ENCODE measurements at places on chromosomes 6 and 20.
A peak's percentile ranks its signal among the peaks of the same experiment; 100 is the strongest.

GRCh38 chr20:10115021-10115420, 80.2 kb downstream of the ANKEF1 start:
- DNase-seq: no peak

DNA sequence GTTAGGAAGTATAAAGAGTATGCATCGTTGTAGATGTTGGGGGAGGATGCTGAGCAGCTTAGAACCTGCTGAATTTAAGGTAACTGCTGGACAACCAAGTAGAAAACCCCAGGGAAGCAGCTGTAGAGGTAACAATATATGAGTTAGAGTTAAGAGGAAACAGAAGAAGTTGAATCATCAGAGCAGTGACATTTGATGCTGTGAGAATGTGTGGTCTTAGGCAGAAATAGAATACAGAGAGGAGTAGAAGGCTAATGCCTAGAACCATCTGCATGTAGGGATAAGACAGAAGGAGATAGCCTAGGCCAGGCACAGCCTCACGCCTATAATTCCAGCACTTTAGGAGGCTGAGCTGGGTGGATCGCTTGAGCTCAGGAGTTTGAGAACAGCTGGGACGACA, 22.6 kb upstream of the DYNLRB1 start:
- no peak for DNase-seq

GRCh38 chr20:43384101-43384940, 73.4 kb upstream of the SRSF6 start:
- DNase-seq: no peak

- DNase-seq: no peak
Measured at GRCh38 chr6:88445188-88445965, 279.2 kb upstream of the CNR1 start.

- no peak for DNase-seq
Measured at GRCh38 chr6:84304881-84305280, 77.4 kb upstream of the CEP162 start.

GRCh38 chr20:33169176-33169794, 1.3 kb downstream of the BPIFA2 start:
- no peak for DNase-seq

- DNase-seq: no peak
Measured at GRCh38 chr6:17930321-17930993, 57.0 kb downstream of the KIF13A start.

GRCh38 chr6:18387061-18387721, at the start of gene RNF144B:
Gene RNF144B, plus strand, starts transcription at chr6:18387350. Its CDS starts 12,185 bp downstream, at chr6:18399535.
- peak; percentile 85 for DNase-seq

DNA sequence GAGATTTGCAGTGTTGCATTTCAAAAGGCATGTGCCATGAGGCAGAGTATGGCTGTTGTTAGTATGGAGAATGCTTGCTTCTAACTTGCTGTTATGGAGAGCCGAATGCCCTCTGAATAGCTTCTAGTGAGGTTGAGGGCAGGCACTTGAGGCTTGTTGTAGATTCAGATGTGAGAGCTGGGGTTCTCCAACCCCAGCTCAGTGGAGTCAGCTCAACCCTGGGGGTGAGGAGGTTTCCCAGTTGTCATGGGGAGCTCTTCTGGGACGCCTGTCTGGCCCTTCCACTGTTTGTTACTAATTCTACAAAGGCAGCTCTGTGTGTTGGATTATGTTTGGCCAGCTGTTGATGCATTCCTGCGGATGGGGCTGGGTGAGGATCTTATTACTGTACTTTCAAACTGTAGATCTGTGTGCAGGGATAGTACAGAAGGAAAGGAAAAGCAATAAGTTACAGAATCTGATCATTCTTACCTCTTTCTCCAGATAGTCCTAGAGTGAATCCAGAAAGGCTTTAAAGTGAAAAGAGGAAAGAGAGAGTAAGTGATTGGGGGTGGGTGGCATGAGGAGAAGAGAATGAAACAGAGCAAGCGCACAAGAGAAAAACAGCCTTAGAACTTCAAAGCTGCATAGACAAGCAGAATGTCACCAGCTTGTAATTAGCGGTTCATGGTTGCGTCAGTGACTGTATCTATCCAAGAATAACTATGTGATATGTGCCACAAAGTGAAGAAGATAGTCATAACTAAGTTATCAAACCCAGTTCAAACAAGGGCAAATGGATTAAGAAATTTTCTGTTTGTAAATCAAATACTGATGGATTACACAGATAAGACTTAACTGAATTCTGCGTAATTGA, 148.7 kb downstream of the PRL start:
- no peak for DNase-seq

DNA sequence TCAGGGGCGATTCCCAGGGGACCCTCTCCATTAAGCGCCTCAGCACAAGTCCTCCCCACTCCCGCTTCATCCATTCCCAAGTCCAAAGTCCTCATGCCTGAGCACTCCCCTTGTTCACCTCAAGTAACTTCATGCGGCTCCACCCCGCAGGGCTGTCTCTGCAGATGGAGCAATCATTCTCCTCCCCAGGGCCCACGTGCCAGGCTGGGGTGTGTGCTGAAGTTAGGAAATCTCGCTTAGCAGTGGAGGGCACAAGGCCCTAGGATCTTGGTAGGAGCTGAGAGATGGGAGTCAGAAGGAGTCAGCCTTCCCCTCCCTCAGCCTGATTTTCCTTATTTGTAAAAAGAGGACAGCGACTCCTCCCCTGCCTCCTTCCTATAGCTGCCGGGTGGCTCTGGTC, 3.5 kb downstream of the TGM3 start:
- DNase-seq: no peak

- no peak for DNase-seq
Measured at GRCh38 chr6:80366714-80367113, 260.2 kb downstream of the BCKDHB start.

DNA sequence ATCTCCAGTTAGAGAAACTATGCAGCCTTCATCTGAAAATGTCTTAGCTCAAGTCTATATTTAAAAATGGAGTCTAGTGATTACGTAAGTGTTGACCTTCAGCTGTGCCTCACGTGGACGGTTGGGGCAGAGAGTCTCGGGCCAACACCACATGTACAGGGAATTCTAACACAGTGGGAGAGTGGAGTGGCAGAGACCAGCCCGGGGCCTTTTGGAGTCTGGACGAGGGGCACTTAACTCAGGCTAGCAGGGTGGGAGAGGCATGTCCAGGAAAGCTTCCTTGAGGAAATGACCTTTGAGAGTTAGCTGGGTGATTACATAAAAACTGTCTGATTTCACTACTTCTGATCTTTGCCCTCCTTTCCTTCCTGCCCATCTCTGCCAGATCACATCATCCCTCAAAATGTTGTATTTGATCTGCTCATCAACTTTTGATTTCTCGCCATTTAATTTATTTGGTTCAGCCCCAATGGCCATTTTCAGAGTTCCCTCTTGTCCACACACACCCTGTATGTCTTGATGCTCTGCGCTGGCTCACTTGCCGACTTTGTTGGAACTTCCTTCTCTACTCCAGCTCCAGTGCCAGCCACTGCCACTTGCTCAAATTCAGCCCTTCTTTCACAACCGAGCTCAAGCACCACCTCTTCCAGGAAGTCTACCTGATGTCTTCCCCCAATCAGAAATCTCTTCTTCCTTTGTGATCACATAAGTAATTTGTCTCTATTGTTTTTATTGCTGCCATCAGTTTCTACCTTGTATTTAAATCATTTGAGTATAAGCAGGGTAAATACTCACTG, 2.6 kb downstream of the ARMC2 start:
- no peak for DNase-seq

GRCh38 chr6:24664046-24664987, 2.4 kb downstream of the TDP2 start:
- DNase-seq: no peak

DNA sequence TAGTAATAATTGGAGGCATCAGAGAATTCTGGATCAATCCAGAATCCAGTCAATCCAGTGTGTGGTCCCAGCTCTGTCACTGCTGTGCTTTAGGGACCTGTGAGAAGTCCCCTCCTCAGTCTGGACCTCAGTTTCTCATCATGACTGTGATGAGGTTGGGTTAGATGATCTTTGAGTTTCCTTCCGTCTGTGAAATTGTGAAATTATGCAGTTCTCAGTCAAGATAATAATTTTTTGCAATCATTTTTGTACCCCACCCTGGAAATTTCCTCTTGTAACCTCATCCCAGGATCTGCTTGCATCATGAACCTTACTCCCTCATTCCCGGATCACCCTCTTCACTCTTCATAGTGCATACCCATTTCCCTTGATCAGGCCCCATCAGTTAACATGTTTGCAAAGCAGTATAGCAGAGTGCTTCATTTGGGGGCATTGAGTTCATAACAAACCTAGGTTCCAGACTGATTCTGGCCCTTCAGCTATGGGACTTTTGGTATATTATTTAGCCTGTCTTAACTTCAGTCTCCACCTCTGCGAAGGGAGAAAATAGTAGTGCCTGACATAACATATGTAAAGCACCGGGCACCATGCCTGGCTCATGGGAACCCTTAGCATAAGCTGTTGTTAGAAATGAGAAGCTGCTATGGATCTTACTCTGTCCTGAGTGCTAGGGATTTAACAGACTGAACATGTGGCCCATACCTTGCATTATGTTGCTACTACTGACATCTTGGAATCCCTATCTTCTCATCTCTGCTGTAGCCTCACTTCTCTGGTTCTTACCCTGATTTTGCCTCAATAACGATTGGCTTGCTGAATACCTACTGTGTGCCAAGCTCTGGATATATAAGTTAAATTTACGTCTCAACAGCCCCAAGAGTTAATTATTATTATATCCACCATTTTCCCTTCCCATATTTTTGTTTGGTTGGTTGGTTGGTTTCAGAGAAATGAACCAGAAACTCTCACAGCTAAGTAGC, 1.3 kb downstream of the ZNF76 start:
- DNase-seq: peak; percentile 57

DNA sequence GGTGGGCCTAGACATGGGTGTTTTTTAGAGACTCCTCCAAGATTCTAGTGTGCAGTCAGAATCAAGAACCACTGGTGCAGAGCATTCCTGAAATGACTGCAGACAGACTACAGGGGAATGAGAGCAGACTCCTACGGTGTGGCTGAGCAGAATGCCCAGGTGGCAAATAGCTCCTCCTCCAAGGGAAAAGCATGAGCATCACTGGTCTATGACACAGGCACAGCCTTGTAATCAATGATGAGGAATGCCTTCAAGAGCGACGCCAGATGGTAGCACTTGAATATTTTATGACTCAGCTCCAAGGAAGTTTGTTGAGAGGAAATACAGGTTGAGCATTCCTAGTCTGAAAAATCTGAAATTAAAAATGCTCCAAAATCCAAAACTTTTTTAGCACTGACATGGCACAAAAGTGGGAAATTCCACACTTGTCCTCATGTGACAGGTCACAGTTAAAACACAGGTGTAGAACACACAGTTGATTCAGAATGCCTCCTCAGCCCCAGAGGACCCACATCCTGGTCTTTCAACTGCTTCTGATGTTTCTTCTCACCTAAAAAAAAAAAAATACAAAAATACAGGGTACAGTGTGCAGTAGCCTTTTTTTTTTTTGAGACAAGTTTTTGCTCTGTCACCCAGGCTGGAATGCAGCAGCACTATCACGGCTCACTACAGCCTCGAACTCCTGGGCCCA, 10.6 kb upstream of the FAM8A1 start:
- no peak for DNase-seq

GRCh38 chr6:108707328-108707976, 140.8 kb upstream of the ARMC2 start:
- DNase-seq: no peak

- no peak for DNase-seq
Measured at GRCh38 chr6:143215771-143216170, 155.1 kb downstream of the AIG1 start.

DNA sequence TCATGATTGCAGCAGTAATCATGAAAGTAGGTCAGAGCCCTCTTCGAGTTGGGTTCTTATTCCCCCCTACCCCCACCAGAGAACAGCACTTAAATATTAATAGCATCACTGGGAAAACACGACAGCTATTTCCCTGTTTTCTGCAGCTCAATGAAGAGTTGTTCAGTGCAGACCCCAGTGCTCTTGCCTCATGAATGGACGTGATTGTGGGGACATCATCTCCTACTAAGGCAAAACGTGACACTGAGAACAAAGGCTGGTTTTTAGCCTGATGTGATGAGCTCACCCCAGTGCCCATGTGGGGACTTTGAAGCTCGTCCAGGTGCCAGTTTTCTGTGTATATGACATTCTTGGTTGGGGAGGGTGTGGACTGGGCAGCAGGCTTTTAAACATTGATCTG, 105.9 kb downstream of the SLC35F1 start:
- DNase-seq: peak; percentile 67

- DNase-seq: no peak
Measured at GRCh38 chr6:22784601-22785410, 215.4 kb downstream of the HDGFL1 start.

DNA sequence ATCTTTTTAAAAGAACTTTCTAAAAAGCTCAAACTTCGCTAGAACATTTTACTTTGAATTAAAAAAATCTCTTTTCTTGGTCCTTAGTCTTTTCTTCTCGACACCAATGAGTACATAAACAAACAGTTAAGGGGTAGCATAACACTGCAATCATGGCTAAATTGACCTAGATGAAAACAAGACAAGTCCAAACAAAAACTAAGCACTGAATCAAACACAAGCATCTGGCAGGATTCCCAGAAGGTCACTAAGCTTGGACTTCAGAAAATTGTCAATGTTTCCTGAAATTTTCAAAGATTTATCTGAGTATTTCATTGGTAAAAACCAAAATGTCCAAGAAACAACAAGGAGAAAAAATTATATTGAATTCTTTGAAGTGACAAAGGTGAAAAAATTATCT, 5.0 kb downstream of the COL21A1 start:
- DNase-seq: no peak

Measured in sigmoid colon (tissue), 7 donors.